ENCODE measurements at places on chromosomes 3 and 15. TPM values are rescaled to one million over a fixed set of nuclear protein-coding genes. Genes with fewer than 3 reads are reported as not detected.

- no peak for DNase-seq
Measured at GRCh38 chr3:23945663-23945912, 502 bp downstream of the NR1D2 start.

GRCh38 chr3:74273555-74274402 is 340.7 kb downstream of the CNTN3 start:
- no peak for DNase-seq

DNA sequence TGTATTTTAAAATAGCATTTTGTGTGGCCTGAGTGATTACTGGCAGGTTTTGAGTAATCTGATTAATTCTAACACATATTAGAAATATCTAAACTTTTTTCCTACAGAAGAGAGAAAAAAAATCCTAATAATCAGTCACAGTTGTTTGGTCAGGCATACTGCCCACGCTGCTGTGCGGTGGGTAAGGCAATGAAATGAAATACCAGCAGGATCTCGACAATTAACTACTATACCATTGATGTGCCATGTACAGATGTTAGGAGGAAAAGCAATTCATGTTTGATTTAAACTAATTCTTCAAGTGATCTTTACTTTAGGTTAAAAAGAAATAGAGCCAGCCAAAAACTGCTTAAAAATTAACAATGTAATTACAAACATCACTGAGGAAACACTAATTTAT is 5.2 kb downstream of the GRAMD2A start:
- no peak for DNase-seq

The UBA7 gene
- total RNA-seq = 69.4 TPM

The ANKRD34C gene
- not detected for total RNA-seq

- no peak for DNase-seq
Measured at GRCh38 chr15:67358812-67359211, 104.2 kb downstream of the IQCH start.

- no peak for DNase-seq
Measured at GRCh38 chr15:69881766-69882165, 216.0 kb downstream of the TLE3 start.

DNA sequence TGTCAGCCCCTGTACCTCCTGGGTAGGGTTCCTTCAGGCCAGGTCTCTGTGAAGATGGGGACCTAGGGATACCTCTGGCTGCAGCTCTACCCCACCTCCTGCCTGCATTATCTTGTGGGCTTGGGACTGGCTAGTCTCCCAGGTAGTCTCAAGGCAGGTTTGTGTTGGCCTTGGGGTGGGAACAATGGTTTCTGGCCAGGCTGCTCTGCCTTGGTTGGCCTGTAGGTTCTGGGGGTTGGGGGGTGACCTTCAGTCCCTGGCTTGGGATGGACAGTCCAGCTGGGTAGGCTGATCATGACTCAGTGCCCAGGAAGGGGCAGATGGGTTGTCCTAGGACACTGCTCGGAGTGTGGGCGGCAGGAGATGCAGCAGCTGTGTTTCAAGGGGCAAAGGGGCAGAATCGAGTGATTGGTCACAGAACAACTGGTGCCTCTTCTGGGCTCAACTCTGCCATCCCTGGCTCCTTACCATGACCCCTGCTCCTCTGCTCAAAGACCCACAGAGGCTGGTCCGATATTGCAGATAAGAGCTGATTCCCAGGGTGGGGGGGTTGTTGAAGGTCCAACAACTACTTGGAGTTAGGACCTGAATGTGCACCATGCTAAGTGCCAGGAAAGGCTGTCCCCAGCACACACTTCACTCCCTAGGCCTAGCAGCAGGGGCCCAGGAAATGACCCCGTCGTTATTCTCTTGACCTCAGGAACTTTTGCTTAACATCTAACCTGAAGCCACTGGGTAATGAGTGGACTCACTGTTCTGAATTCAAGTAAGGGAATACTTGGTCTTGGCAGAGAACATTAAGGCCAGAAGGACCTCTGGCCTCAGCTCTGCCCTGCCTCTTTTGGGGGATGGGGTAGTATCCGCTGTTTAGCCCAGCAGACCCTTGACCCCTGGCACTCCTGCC is 18.1 kb upstream of the BSN start:
- DNase-seq = no peak

DNA sequence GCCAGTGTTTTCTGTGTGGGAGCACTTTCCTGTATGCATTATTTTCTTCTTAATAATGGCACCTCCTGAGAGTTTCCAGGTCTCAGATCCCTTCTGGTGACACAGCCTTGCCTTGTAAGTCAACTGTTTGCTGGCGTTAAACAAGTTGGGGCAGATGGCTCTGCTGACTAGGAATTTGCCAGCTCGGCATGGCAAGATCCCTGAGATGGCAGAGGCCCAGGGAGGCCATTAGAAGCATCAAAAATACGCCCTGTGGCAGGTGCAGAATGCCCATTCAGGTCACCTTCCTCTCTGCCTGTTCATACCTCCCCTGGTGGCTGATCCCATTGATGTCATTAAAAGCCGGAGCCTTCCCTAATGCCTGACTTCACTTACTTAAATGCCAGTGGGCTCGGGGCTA is 320.9 kb upstream of the CTDSPL start:
- DNase-seq = no peak

The CFAP20DC gene
- 1.3 TPM for total RNA-seq

GRCh38 chr3:127608362-127608718 is 10.1 kb downstream of the MCM2 start:
- no peak for DNase-seq

GRCh38 chr3:122660297-122660974 is 20.2 kb upstream of the PARP14 start:
- no peak for DNase-seq

DNA sequence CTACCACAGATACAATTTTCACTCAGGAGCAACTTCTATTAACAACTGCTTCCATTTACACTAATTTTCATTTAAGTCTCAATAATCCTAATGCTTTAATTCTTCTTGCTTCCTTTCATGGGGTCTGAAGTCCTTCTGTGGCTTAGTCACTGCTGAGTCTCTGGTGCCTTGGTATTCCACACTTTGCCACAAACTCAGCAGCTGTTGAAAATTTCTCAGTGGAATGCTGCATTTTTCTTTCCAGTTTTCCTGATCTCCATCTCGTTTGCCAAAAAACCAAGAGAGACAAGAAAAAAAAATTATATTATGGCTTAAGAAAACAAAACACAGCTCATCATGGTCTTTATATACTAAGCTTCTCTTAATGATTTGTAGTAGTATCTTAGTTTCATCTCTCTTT is 269.2 kb upstream of the AZI2 start:
- no peak for DNase-seq

- DNase-seq = peak; percentile 36
Measured at GRCh38 chr3:187230011-187230410, 32.7 kb downstream of the RTP1 start.

- no peak for DNase-seq
Measured at GRCh38 chr3:146191051-146191450, 30.1 kb upstream of the PLOD2 start.

The SLC24A5 gene
- total RNA-seq = not detected

GRCh38 chr3:134804508-134805480 is 9.7 kb downstream of the EPHB1 start:
- DNase-seq = no peak

The DNASE1L3 gene
- total RNA-seq = not detected

DNA sequence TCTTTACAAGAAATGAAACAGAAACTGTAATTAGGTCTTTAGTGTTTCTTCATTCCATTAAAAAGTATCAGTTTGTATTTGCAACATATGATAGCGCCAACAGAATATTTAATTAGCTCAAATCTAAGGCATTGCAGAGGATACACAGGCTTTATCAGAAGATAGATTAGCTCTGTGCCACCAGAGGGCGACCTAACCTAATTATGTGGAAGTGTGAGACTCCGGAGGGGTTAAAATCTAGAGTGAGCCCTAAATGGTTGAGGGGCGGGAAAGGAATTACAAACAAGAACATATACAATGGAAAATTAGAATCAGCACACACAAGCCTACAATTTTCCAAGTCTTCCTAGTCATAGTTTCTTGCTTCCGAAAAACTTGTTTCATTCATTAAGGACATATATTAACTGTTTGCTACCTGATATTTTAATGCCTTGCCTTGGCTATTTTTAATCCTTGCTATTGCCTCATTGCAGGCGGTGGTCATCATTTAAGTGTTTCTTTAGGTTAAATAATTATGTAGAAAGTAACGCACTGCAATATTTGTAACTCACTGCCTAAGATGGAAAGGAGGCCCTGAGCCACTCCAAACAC is 18.0 kb upstream of the RYR3 start:
- DNase-seq = peak; percentile 56

DNA sequence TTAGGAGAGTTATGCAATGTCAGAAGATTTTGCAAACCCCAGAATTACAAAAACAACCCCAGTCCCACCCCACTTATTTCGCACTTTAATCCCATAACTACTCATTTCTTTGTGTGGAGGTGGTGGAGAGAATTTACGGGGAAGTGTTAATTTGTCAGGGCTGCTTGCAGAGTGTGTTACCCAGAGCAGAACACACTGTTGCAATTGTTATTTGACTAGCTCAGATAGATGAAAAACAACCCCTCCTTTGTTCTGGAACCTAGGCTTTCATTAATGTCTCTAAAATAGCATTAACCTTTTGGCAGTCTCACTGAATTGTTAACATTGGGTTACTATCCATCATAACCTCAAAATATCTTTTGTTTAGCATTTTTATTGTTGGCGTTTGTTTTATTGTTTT is 55.8 kb upstream of the MINAR1 start:
- DNase-seq = no peak

- no peak for DNase-seq
Measured at GRCh38 chr15:36898536-36899126, 201.7 kb downstream of the MEIS2 start.
